ENCODE measurements at places on chromosomes 16 and 17.

- H3K27ac ChIP-seq = no peak overlapping the region
- DNase-seq = no peak
- H3K4me3 ChIP-seq = no peak overlapping the region
- no peaks in the 10 kb centered on the region for H3K27me3 ChIP-seq
These were observed 14.4 kb downstream of the SCPEP1 start for GRCh38 chr17:56992364-56992763.

- peaks cover 7% of the 10 kb centered on the region for H3K4me1 ChIP-seq
- no peak overlapping the region for H3K27ac ChIP-seq
- no peaks in the 10 kb centered on the region for H3K36me3 ChIP-seq
- no peak overlapping the region for H3K4me3 ChIP-seq
- no peak for DNase-seq
These were observed 19.6 kb downstream of the MED13 start for GRCh38 chr17:62045517-62045916.

GRCh38 chr16:19463468-19464315 is 46.0 kb downstream of the TMC5 start:
- no peaks in the 10 kb centered on the region for H3K27me3 ChIP-seq
- H3K36me3 ChIP-seq = no peaks in the 10 kb centered on the region
- H3K4me1 ChIP-seq = no peaks in the 10 kb centered on the region
- H3K4me3 ChIP-seq = no peak overlapping the region
- H3K27ac ChIP-seq = no peak overlapping the region
- DNase-seq = no peak

GRCh38 chr17:75288359-75288758 is 874 bp downstream of the SLC25A19 start:
- no peaks in the 10 kb centered on the region for H3K27me3 ChIP-seq
- H3K36me3 ChIP-seq = peaks cover 27% of the 10 kb centered on the region
- H3K4me3 ChIP-seq = peak overlapping the region; percentile 72
- DNase-seq = no peak
- H3K4me1 ChIP-seq = no peaks in the 10 kb centered on the region

GRCh38 chr16:8924214-8924613 is 39.5 kb downstream of the USP7 start:
- no peaks in the 10 kb centered on the region for H3K27me3 ChIP-seq
- no peak overlapping the region for H3K4me3 ChIP-seq
- H3K36me3 ChIP-seq = peaks cover 42% of the 10 kb centered on the region
- no peak for DNase-seq
- H3K4me1 ChIP-seq = peaks cover 27% of the 10 kb centered on the region
- no peak overlapping the region for H3K27ac ChIP-seq

- no peak overlapping the region for H3K27ac ChIP-seq
- peak overlapping the region; percentile 56 for H3K4me3 ChIP-seq
- H3K27me3 ChIP-seq = no peaks in the 10 kb centered on the region
- no peaks in the 10 kb centered on the region for H3K36me3 ChIP-seq
These were observed 2.4 kb downstream of the GJD3 start for GRCh38 chr17:40361925-40362695.

DNA sequence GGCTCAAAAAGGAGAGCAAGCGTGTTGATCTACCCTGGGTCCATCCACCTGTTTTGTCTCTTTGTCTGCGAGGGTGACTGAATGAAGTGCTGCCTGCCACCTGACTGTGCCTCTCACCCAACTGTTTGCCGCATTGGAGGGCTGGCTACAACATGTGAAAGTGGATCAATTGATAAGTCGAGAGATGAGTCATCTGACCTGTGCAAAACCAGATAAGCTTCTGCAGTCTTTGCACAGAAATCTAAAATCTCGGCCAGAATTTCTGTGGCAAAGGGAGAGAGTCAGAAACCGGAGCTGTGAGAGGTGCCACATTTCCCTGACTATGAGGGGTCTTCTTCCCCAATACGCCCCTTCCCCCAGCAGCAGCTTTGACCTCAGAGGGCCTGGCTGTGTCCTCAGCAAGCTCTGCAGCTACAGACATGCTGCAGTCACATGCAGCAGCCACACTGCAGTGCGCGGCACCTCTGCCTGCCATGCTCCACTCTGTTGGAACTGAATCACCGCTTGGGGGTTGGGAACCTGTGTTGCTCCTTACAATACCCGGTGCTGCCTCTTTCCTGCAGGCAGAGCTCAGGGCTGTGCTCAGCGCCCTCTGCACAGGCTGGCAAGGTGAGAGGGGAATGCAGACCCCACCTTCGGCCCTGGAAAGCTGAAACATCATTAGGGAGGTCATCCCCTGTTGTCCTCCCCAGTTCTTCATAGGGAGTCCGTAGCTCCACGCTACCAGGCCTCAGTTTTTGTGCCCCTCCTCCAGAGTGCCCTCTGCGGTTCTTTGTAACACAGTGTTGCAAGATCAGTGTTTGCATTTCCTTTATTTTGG is 16.2 kb upstream of the HAS3 start:
- peak overlapping the region; percentile 32 for H3K27ac ChIP-seq
- H3K4me3 ChIP-seq = no peak overlapping the region
- no peak for DNase-seq
- peaks cover 7% of the 10 kb centered on the region for H3K4me1 ChIP-seq
- H3K36me3 ChIP-seq = peaks cover 13% of the 10 kb centered on the region

- peaks cover 20% of the 10 kb centered on the region for H3K4me1 ChIP-seq
- H3K4me3 ChIP-seq = peak within 1 kb of the TSS; percentile 97
- DNase-seq = no peak
- no peaks in the 10 kb centered on the region for H3K27me3 ChIP-seq
- no peaks in the 10 kb centered on the region for H3K36me3 ChIP-seq
These were observed at the start of gene VAT1 for GRCh38 chr17:43021741-43022512. TSS of gene VAT1 (minus strand) at chr17:43022385. CDS start at chr17:43022322, 63 bp downstream.

DNA sequence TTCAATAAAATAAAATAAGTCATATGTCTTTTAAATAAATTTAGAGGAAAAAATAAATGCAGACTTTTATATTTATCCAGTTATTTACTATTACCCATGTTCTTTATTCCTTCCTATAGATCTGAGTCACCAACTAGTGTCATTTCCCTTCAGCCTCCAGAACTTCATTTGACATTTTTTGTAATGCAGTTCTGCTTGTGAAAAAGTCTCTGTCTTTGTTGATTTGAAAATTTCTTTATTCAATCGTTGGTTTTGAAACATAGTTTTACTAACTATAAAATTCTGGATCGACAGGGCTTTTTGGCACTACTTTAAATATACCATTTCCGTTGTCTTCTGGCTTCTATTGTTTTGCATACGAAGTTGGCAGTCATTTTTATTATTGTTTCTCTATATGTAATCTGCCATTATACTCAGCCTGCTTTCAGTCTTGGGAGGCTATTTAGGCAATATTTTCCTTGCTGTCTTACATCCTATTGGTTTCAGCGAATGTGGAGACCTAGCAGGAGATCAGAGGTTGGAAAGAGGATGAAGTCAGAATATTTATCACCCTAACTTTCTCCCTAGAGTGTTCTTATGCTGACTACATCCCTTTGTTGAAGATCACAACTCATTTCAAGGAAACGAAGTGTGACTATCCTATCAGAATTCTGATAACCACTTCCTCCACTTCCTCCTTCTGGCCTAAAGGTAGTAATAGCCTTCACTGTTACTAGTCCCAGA is 42.0 kb upstream of the SLC6A2 start:
- no peak for DNase-seq
- H3K27me3 ChIP-seq = no peaks in the 10 kb centered on the region
- no peak overlapping the region for H3K27ac ChIP-seq
- no peak overlapping the region for H3K4me3 ChIP-seq
- no peaks in the 10 kb centered on the region for H3K4me1 ChIP-seq

DNA sequence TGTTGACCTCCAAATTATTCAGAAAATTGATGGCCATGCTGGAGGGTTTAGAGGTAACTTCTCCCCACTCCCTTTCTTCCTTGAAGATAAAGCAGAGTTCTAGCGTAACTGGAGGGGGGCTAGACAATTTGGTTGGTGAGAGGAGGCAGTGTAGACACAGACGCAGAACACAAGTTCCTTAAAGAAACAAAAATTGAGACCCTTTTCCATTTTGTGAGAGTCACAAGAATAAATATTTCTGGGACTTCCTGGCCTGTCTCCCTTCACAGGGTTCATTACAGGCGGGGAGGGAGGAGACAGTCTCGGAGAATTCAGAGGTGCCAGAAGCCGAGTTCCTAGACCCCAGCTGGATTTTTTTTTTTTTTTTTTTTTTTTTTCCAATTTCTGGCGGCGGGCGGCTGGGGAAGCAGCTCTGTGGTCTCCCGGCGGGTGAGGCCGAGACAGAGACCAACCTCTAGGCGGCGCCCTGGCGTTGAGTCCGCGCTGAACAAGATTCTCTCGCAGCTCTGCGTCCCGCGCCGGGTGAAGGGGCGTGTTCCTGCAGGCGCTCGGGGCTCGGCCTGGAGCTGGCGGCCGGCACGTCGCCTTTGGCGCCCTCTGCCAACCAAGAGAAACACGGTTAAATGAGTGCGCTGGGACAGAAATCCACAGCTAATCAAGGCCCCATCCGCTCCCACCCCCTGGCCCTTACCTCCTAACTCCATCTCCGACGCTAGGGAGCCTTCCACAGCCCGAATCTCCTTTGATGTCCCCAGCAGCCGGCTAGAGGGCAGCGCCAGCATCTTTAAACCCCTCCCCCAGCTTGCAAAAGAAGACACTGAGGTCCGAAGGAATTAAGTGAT is 10.2 kb upstream of the HOXB9 start:
- H3K4me1 ChIP-seq = no peaks in the 10 kb centered on the region
- H3K27me3 ChIP-seq = peaks cover 74% of the 10 kb centered on the region
- H3K4me3 ChIP-seq = no peak overlapping the region
- no peak overlapping the region for H3K27ac ChIP-seq
- no peak for DNase-seq

- peaks cover 3% of the 10 kb centered on the region for H3K4me1 ChIP-seq
- H3K27ac ChIP-seq = peak overlapping the region; percentile 53
These were observed 20.4 kb upstream of the WDR45B start for GRCh38 chr17:82668631-82669099.

- no peaks in the 10 kb centered on the region for H3K36me3 ChIP-seq
- H3K27ac ChIP-seq = peak overlapping the region; percentile 96
- no peak overlapping the region for H3K4me3 ChIP-seq
- H3K4me1 ChIP-seq = peaks cover 97% of the 10 kb centered on the region
These were observed 77.6 kb downstream of the CMIP start for GRCh38 chr16:81522108-81522701.

DNA sequence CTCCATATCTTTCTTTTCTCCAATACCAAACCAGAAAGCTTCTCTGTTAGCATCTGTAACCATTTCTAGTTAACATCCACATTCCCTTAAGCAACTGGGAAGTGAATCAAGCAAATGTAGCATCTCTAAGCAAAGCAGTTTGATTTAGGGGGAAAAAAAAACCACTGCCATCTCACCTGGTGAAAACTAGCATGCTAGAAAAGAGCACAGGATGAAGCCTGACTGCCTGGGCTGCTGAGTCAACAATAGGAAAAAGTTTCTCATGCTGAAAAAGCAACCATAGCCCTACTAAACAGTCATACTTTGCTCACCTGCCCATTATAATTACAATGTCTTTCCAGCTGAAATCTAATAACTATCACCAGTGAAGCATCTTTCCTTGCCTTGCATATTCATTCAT is 139.3 kb downstream of the ANKFN1 start:
- no peaks in the 10 kb centered on the region for H3K27me3 ChIP-seq
- no peak overlapping the region for H3K27ac ChIP-seq
- H3K36me3 ChIP-seq = no peaks in the 10 kb centered on the region
- DNase-seq = no peak

- no peak for DNase-seq
- peak overlapping the region; percentile 48 for H3K27ac ChIP-seq
- H3K36me3 ChIP-seq = no peaks in the 10 kb centered on the region
- H3K27me3 ChIP-seq = no peaks in the 10 kb centered on the region
- no peak overlapping the region for H3K4me3 ChIP-seq
- H3K4me1 ChIP-seq = peaks cover 8% of the 10 kb centered on the region
These were observed 56.1 kb upstream of the MED9 start for GRCh38 chr17:17420561-17421269.

DNA sequence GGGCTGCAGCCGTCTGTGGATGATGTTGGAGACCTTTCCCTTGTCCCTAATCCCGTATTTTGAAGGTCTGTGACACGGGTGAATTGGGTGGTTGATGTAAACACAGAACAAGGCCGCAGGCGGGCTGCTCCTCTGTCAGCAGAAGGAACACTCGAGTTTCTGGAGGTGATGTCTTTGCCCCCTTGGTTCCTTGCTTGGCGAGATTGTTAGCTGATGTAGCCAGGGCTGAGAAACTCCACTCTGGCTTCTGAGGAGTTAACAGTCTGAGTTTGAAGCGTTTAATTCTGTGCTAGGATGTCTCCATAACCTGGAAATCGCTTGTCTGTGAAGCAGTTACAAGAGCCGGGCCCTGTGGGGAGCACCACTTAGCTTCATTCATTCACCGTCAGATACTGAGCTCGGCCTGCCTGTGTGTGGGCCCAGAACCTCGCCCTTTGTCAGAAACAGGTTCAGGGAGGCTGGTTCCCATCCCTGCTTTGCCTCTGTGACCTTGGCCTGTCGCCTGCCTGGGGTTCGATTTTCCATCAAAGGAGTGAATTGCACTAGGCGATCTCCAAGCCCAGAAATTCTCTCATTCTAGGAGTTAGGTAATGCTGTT is 1.3 kb downstream of the MAPK8IP3 start:
- no peaks in the 10 kb centered on the region for H3K27me3 ChIP-seq
- H3K36me3 ChIP-seq = no peaks in the 10 kb centered on the region
- H3K4me3 ChIP-seq = peak overlapping the region; percentile 43

DNA sequence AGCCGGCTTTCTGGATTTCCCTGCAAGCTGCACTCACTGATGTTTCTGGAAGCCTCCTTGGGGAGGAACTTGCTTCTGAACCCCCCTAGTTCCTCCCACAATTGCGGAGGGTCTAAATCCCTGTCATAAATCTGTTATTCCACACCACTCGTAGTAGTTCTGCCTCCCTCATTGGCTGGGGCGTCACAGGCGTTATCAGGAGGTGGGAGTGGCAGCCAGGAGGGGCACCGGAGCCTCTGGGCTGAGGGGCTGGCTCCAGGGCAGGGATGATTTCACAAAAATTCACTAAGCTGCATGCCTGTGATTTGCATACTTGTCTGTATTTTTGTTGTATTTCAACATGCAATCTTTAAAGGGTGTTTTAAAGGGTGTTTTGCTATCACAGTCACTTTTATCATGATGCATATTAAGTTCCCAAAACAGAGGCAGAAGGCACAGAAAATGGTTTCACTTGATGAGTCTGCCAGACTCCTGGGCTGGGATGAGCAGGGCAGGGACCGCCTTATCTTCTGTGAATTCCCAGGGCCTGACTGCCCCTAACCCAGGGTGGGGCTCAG is 176.2 kb upstream of the FOXF1 start:
- DNase-seq = no peak
- no peaks in the 10 kb centered on the region for H3K36me3 ChIP-seq
- no peak overlapping the region for H3K4me3 ChIP-seq
- no peaks in the 10 kb centered on the region for H3K27me3 ChIP-seq
- H3K4me1 ChIP-seq = no peaks in the 10 kb centered on the region

GRCh38 chr17:55348749-55349354 is 72.8 kb downstream of the MMD start:
- no peak for DNase-seq
- no peak overlapping the region for H3K4me3 ChIP-seq
- no peak overlapping the region for H3K27ac ChIP-seq
- H3K4me1 ChIP-seq = no peaks in the 10 kb centered on the region
- H3K36me3 ChIP-seq = no peaks in the 10 kb centered on the region

- no peak for DNase-seq
- H3K27ac ChIP-seq = no peak overlapping the region
- no peaks in the 10 kb centered on the region for H3K4me1 ChIP-seq
- H3K36me3 ChIP-seq = no peaks in the 10 kb centered on the region
- H3K27me3 ChIP-seq = no peaks in the 10 kb centered on the region
These were observed 34.5 kb downstream of the HSBP1 start for GRCh38 chr16:83842291-83842690.
